ENCODE measurements at places on chromosomes 6 and 20. TPM values are rescaled to one million over a fixed set of nuclear protein-coding genes. Genes with fewer than 3 reads are reported as not detected.

GRCh38 chr20:59412875-59413284, 112.5 kb downstream of the EDN3 start:
- no peaks in the 10 kb centered on the region for H3K4me1 ChIP-seq
- H3K27ac ChIP-seq, result no peak overlapping the region
- H3K36me3 ChIP-seq, result no peaks in the 10 kb centered on the region

PEX7 gene
- 4.9 TPM for total RNA-seq

GRCh38 chr20:37970856-37971245, 62.4 kb downstream of the TTI1 start:
- H3K4me1 ChIP-seq, result no peaks in the 10 kb centered on the region
- H3K27ac ChIP-seq, result no peak overlapping the region
- no peak for DNase-seq
- H3K27me3 ChIP-seq, result no peaks in the 10 kb centered on the region

- no peak for DNase-seq
- H3K36me3 ChIP-seq, result no peaks in the 10 kb centered on the region
- H3K27me3 ChIP-seq, result no peaks in the 10 kb centered on the region
- no peaks in the 10 kb centered on the region for H3K4me1 ChIP-seq
These were observed 185.3 kb upstream of the AGPAT4 start for GRCh38 chr6:161459008-161459615.

DNA sequence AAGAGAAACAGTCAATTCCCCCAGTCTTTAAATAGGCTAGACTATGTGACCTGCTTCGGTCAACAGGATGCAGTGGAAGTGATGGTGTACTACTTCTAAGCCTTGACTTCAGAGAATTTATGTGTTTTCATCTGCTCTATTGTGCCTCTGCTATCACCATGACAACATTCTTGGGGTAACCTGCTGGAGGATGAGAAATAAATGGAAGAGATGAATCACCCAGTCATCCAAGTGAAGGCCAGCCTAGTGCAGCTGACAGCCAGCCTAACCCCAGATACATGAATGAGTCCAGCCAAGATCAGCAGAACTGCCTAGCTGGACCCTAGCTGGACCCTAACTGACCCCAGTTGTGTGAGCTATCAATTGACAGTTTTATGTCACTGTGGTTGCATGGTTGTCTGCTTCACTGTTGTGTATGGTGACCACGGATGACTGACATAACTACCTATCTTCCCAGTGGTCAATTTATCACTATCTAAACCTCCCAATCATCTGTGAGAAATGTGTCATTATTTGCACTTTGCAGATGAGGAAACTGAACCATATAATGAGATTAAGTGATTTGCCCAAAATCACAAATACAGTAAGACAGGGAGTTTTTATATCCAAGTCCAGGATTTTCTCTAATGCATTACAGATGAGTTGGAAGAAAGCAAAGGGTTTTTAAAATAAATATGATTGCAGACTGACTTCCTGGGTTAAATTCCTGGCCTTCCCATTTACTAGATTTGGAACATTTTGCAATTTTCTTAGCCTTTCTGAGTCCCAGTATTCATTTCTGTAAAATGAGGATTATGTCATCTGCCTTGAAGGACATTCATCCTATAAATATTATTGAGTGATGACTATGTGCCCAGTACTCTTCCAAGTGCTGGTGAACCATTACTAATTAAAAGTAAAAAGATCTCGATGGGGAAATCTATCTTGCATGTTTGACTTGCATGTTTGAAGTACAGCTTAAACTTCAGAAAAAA, 136.4 kb upstream of the PLCB4 start:
- no peak for DNase-seq
- H3K36me3 ChIP-seq, result no peaks in the 10 kb centered on the region
